ENCODE measurements at places on chromosomes 5 and 9. TPM values are rescaled to one million over a fixed set of nuclear protein-coding genes. Genes with fewer than 3 reads are reported as not detected.
A peak's percentile ranks its signal among the peaks of the same experiment; 100 is the strongest.

PHYHD1 gene
- 13.1 TPM for total RNA-seq

GARIN3 gene
- not detected for total RNA-seq

GRCh38 chr5:122430319-122430586 is 118.2 kb downstream of the SNCAIP start:
- no peak for DNase-seq

DNA sequence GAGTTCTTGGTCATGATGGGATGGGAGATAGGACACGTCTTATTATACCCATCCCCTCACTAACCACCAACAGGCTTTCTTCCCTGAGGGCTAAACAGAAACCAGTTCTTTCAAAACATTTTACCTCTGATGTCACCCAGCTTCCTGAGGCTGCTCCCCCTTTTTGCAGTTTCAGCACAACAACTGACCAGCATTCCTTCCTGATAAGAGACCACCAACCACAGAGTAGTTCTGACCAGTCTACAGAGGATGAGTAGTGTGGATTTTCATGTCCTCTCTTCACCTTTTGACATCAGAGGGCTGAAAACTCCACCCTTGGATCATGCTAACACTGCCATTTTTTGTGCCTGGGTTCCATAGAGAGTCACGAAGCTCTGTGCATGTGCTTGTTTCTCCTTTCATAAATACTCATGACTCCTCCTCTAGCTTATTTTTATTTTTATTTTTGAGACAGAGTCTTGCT is 82.6 kb downstream of the OSTF1 start:
- DNase-seq = peak; percentile 34

GRCh38 chr5:67047160-67047559 is 149.4 kb downstream of the CD180 start:
- no peak for DNase-seq
